ENCODE measurements at places on chromosomes 2 and 18. TPM values are rescaled to one million over a fixed set of nuclear protein-coding genes. Genes with fewer than 3 reads are reported as not detected.
A peak's percentile ranks its signal among the peaks of the same experiment; 100 is the strongest.

GRCh38 chr2:233241803-233242202 lies 9.7 kb upstream of the ATG16L1 start:
- DNase-seq, result no peak

Gene TRIB2
- polyA plus RNA-seq, result 0.29 TPM

- no peak for DNase-seq
These were observed 260.2 kb upstream of the SESTD1 start for GRCh38 chr2:179524809-179525339.

DNA sequence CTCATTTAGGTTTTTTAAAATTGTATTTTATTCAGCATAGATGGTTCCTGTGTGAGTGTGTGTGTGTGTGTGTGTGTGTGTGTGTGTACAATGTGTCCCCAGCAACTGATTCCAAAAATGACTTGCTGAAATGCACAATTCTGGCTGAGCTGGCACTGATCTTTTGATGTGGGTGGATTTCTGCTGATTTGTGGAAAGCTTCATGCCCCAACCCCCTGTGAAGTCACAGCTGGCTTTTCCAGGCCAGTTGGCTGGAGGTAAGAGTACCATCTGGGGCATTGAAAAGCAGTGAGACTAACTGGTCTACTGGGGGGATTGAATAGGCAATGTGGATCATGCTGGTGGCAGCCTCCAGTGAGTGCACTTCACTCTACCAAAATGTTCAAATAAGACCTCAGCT lies 187.2 kb downstream of the LRRTM1 start:
- no peak for DNase-seq

- DNase-seq, result no peak
These were observed 170.9 kb downstream of the INHBB start for GRCh38 chr2:120516679-120517314.

GRCh38 chr18:24427484-24427883 lies 1.0 kb downstream of the IMPACT start:
- no peak for DNase-seq

DNA sequence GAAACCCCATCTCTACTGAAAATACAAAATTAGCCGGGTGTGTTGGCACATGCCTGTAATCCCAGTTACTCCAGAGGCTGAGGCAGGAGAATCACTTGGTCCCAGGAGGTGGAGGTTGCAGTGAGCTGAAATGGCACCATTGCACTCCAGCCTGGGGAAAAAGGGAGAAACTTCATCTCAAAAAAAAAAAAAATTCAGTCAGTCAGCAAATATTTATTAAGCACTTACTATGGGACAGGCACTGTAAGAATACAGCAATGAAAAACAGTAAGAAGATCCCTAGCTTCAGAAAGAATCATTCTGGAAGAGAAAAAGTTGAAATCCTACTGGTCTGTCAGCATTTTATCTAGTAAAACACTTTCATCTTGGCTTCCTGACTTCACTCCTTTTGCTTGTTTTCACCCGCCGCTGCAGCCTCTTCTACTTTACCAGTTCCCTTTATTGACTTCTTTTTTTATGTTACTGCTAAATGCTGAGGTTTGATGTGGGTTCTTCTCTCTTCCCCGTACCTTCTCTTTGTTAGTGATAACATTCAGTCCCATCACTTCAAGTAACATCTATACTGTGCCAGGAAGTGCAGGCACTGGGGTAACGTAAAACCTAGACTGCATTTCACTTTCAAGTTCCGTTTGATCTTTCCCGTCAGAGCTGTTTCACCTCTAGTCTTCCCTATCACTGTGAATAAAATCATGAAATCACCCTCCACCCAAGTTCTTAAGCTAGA lies 10.8 kb upstream of the TAF4B start:
- DNase-seq, result no peak

Gene CHRNG
- polyA plus RNA-seq, result not detected

DNA sequence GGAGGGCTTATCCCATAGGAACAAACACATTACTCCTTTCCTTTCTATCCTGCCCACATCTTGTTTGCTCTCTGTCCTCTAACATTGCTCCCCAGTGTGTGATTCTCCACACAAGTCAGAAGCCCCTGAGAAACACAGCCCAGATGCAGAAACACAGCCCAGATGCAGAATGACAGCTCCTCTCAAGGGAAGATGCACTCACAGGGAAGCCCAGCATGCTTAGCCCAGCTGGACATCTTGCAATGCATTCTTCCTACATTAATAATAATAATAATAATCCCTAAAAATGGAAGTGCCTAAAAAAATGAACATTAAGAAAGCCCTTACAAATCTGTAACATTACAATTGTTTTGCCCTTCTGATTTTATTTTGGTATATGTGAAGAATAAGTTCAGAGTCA lies 172.1 kb downstream of the CBLN2 start:
- no peak for DNase-seq

Gene SETBP1
- not detected for polyA plus RNA-seq

DNA sequence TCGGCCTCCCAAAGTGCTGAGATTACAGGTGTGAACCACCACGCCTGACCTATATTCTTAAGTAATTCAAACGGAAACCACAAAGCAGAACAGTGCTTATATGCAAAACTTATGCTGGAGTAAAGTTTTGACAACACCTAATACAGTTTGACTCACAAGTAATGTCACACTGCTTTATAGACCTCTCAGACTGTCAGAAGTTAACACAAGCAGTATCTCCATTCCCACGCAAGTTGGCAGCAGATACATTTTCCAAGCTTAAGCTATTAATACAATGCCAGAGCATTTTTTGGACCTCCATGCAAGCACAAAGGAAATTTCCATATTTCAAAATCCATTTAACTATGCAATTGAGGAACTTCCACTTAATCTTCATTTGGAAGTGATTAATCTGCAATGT lies 21.0 kb upstream of the SANBR start:
- DNase-seq, result no peak

Gene CDH20
- not detected for polyA plus RNA-seq

GRCh38 chr18:74856434-74856833 lies 258.8 kb downstream of the ZNF407 start:
- no peak for DNase-seq

DNA sequence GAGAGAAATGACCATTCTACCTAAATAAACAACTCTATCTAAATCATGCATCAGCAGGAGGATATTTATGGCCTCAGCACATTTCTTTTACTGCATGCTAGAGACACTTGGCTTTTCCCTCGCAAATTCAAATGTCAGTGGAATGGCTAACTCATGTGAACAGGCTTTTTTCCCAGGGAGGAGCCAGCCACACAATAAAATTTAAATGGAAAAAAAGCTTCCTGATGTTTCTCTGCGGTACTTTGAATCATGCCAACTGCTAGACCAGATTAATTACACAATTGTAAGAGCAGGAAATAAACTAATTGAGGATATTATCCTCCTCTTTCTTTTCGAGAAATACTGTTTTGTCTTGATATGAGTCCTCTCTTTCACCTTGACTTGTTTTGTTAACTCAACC lies 676.3 kb downstream of the IRS1 start:
- DNase-seq, result no peak

GRCh38 chr18:32093102-32093511 lies 1.4 kb downstream of the RNF138 start:
- DNase-seq, result peak; percentile 80

DNA sequence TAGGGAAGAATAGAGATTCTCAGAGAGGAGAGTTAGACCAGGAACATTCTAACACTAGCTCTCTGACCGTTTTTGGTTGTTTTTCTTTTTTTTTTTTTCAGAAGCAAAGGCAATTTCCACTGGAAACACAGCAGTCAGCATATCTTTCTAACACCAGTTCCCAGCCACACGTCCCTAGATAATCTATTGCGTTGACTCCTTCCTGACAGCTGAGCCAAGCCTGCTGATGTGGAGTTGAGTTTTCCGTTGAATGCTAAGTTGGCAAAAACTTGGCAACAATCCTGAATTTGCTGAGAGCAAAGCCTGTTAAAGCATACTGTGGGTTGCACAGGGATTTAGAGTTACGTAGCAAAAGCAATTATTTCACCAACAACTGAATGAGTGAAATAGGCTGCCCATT lies 19.3 kb downstream of the GAD1 start:
- DNase-seq, result no peak

GRCh38 chr2:216415541-216415940 lies 3.3 kb downstream of the SMARCAL1 start:
- DNase-seq, result no peak

DNA sequence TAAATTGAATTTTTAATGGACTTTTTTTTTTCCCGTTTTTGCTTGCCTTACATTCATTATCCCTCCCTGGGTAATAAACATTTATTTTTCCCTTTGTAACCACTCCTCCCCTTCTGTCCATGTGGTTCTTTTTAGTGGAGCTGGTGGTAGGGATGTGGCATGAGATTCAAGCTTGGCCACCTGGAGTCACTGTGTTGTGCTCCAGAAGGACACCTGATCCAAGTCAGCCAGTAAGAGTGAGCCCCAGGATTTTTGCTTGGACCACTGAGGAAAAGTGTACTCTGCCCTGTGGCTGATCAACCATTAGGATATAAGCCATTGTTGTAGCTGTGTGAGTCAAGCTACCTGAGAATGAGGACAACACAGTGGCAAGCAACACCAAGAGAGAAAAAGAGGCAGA lies 11.1 kb upstream of the ACTR3 start:
- no peak for DNase-seq

GRCh38 chr2:205496370-205496769 lies 185.9 kb upstream of the NRP2 start:
- DNase-seq, result no peak

DNA sequence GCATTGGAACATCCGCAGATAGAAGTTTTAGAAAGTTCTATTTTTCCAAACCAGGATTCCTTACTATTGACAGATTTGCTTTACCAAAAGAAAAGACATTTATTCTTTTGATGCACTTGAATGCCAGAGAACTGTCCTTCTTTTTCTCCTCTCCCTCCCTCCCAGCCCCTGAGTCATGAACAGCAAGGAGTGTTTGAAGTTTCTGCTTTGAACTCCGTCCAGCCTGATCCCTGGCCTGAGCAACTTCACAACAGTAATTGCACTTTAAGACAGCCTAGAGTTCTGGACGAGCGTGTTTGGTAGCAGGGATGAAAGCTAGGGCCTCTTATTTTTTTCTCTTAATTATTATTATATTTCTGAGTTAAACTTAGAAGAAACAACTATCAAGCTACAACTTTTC lies 33.6 kb downstream of the APCDD1 start:
- DNase-seq, result no peak

GRCh38 chr2:69946351-69947324 lies 14.8 kb downstream of the ASPRV1 start:
- DNase-seq, result peak; percentile 81

Gene NOTO
- polyA plus RNA-seq, result not detected

- DNase-seq, result no peak
These were observed 54.3 kb downstream of the ITGA6 start for GRCh38 chr2:172481507-172482262.

GRCh38 chr18:41872206-41872605 lies 82.8 kb upstream of the PIK3C3 start:
- no peak for DNase-seq

DNA sequence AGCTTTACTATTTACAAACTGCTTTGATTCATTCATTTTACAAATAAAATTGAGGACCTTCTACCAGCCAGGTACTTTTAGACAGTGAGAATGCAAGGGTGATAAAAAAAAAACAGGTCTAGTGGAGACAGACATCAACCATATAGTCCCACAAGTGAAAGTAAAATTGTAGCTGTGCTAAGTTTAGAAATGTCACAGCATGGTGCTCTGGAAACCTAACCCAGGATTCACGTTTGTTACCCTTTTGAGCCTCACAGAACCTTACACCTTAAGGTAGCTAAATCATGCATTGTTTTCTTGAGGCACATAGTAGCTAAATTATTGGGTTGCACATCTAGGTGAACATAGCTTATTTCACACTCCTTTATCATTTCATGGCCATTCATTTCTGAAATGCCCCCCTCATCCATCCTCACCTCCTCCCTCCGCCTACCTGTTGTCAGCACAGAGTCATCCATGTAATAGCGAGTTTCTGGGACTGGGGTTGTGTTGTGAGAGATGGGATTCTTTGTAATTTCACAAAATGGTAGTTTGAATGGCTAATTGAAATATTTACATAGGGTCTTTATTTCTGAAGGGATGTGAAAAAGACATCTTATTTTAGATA lies 7.1 kb downstream of the MTA3 start:
- no peak for DNase-seq

Gene RASGRP3
- 0.84 TPM for polyA plus RNA-seq

Gene ACTR1B
- 68.6 TPM for polyA plus RNA-seq

Gene NDUFS1
- polyA plus RNA-seq, result 37.9 TPM

Gene ACTG2
- not detected for polyA plus RNA-seq

- no peak for DNase-seq
These were observed 13.3 kb downstream of the SERTAD2 start for GRCh38 chr2:64640153-64641044.

Gene RAB31
- polyA plus RNA-seq, result 367 TPM

Gene EPB41L3
- 25.2 TPM for polyA plus RNA-seq

DNA sequence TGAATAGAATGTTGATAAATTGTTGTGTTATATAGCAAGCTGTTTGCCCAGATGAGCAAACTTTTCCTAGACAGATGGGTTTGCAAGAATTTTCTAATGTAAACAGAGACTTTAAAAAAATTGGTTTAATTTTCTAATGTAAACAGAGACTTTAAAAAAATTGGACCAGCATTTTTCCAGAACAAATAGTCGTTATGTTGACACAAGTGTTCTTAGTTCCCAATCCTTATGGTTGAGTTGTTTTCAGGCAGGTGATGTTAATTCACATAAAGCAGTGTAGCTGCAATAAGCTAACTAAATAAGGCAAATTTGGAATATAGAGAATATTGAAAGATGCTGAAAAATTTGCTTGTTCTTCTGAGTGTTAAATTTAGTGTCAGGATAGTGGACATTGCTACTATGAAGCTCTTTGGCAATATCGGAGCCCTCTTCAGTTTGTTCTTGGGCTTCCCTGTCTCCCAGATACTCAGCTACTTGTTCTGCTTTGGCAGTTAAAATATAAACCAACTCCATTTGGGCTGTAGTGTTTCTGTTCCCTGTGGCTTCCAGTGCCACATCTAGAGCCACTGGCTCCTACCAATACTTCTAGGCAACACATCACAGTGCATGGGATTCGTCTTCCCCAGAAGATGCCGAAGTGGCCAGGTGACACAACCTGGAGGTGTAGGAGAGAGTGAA lies 105.7 kb downstream of the DYNAP start:
- no peak for DNase-seq

DNA sequence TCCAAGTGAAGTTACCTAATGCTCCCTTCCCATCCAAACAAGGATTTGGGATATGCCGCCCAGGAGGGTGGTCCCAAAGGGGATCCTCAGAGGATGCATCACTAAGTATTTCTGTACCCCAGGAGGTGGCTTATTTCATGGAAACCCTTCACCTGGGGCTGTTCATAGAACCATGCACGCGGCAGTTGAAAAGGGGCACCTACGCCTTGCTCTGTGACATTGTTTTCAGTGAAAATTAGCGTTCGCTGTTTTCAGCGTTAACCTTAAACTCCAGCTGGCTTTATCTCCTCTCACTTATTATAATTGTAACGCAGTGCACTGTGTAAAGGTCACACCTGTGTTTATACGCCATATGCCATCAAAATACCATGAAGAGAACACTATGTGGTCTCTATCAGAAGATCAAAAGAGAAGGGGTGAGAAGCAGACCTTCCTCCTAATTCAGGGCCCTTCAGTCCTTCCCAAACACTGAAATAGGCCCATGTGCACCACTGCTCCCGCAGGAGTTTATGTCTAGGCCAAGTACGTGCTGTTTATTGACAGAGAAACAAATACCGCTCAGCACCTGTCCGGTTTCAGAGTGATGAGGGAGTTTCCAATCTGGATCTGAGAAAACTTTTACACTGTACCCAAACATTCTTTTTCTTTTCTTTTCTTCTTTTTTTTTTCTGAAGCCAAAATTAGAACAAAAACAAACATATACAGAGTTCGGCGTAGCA lies 162.1 kb downstream of the BCL2 start:
- DNase-seq, result no peak

- no peak for DNase-seq
These were observed 321.0 kb downstream of the RND3 start for GRCh38 chr2:150166313-150167051.

Gene NETO1
- polyA plus RNA-seq, result not detected

Gene CAPN14
- polyA plus RNA-seq, result not detected
